ENCODE measurements at places on chromosomes 2 and 18.

GRCh38 chr2:172230332-172230888 lies 127.7 kb upstream of the DLX2 start:
- no peak for DNase-seq

DNA sequence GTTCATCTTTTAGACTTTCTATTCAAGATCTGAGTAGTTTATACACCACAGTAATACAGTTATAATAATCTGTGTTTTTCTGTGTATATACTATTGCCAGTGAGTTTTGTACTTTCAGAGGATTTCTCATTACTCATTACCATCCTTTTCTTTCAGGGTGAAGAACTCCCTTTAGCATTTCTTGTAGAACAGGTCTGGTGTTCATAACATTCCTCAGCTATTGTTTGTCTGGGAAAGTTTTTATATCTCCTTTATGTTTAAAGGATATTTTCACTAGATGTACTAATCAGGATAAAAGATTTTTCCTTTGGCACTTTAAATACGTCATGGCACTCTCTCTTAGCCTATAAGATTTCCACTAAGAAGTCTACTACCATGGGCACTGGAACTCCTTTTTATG lies 705.5 kb downstream of the SLC4A3 start:
- DNase-seq, result no peak

GRCh38 chr2:31141443-31142085 lies 3.3 kb upstream of the GALNT14 start:
- no peak for DNase-seq

GRCh38 chr2:31476511-31477180 lies 62.1 kb upstream of the XDH start:
- no peak for DNase-seq

DNA sequence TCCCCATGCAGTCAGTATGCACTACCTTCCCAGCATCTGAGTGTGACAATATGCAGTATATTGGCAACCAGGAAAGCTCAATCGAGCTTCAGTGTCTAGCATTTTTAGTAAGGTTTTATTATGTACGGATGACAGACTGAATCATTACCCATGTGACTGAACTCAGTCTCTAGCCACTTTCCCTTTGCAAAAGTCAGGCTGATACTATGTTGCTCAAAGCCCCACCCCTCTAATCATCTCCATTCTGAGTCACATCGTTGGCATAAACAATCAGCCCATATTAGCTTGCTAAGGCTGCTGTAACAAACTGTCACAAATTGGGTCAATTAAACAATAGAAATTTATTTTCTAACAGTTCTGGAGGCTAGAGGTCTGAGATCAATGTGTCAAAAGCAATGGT lies 25.8 kb upstream of the SRD5A2 start:
- DNase-seq, result no peak

GRCh38 chr2:190889175-190889943 lies 8.7 kb downstream of the GLS start:
- DNase-seq, result no peak

DNA sequence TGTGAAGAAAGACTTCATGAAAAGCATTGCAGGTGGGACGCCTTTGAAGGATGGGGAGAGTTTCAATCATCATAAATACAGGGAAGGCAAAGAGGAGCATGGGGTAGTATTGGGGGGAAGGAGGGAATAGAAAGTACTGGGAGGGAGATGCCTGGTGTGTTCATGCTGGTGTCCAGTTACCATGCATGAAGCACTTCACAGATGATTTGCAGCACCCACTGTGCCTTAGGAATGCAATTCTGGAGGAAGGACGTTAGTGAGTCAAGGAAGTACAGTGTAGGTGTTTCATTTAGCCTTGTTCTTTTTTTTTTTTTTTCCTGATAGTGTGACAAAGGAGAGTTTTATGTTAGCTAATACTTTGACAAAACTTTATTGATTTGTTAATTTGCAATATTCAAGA lies 36.8 kb downstream of the ADAM23 start:
- no peak for DNase-seq

GRCh38 chr18:41992703-41993102 lies 37.7 kb downstream of the PIK3C3 start:
- no peak for DNase-seq

Measured in NCI-H2029 treated with DMSO at 0.1 percent for 48 hours (cell line).